Hippocampal formation (tissue), 2 donors: ENCODE measurements at places on chromosomes 1 and 21.

DNA sequence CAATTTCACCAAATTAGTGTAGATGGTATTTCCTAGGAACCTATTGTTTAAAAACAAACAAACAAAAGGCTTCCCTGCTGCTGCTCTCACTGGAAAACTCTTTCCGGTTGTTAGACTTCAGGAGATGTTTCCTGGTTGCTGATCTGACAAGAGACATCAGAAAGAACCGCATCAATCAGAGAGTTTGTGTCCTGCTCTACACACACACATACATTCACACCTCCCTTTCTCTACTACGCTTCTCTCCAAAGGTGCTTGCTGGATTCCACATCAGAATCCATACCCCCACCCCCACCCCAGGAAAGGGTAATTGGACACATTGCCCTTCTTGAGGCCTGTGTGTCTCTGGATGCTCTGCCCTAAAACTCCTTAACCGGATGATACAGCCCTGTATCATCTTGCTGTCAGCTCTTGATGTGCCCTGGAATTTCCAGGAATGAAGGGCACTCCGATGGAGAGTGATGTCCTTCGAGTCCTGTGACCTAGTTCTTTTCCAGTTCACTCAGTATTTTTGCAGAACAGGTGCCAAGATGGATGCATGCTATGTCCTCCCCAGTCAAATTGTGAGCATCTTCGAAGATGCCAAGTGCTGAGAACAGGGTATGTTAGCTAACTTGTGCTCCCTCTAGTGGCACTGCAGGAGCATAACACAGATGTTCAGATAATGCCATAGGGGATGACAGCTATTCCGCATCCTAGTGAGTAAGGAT, 113.7 kb upstream of the SLC35F3 start:
- peak; percentile 88 for DNase-seq

DNA sequence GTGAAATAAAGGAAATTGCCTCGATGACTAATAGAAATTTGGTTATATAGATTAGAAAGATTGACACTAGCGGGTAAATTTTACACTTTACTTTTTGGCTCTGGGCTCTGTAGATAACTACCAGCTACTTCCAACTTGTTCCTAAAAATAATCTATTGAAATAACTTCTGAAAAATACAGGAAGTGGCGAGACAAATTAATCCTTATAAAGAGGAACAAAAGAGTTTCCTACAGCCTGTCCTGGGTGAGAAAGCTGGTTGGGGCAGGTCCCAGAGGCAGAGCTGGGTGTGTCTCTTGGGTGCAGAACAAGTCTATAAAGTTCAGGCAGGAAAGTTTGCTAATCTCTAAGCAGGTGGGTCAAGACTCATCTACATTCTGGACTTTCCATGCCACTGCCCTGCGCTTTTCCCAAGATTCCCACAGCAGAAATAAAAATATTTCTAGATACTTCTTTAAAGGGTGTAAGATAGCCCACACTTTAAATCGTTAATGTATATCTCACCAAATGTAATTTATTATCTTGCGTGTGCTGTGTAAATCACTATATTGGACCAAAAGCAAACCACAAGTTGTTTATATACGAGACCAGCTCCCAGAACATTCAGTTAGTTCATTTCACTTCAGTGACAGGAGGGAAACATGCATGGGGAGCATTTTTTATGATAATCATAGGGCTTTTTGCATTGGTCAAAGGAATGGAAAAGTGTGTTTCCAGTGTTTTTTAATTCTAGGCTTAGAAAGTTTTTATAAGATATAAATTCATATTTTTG, 70.1 kb upstream of the NRIP1 start:
- no peak for DNase-seq

GRCh38 chr1:51973587-51974474, 16.7 kb downstream of the RAB3B start:
- no peak for DNase-seq

GRCh38 chr1:18527921-18528320, 47.2 kb downstream of the KLHDC7A start:
- no peak for DNase-seq

DNA sequence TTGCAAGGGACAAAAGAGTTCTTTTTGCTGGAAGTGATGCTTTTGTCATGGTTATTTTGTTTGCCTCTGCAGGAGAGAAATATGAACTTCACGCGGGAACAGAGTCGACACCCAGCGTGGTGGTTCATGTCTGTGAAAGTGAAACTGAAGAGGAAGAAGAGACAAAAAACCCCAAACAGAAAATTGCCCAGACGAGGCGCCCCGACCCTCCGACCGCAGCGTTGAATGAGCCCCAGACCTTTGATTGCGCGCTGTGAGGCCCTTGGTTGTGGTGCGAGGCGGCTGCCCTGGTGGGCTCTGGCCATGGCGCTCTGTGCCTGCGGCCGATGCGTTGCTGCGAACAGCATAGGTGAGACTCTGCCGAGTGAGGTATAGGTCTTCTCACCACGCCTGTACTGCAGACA, 20.9 kb upstream of the NCMAP start:
- DNase-seq = no peak

DNA sequence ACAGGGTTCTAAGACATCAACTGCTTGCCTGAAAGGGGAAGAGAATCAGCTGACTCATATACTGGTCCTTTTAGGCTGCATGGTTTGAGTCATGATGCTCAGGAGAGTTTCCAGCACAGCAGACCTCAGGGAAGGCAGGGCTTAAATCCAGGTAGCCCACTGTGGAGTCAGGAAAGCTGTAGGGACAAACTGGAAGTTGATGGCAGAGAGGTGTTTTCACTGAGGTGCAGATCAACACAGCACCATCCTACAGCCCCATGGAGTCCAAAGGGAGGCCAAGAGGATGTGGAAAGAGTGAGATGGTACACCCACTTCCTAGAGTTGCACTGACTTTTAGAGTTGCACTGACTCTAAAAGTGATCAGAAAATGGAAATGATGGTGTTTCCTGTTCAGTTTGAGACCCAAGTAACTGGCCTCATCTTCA, 252.4 kb upstream of the DUSP10 start:
- DNase-seq = no peak

GRCh38 chr1:16253332-16253922, 16.4 kb upstream of the CPLANE2 start:
- no peak for DNase-seq

- no peak for DNase-seq
These were observed 811.9 kb upstream of the RGS18 start for GRCh38 chr1:191346381-191346780.

- no peak for DNase-seq
These were observed 47.7 kb downstream of the PGM1 start for GRCh38 chr1:63640633-63641567.

DNA sequence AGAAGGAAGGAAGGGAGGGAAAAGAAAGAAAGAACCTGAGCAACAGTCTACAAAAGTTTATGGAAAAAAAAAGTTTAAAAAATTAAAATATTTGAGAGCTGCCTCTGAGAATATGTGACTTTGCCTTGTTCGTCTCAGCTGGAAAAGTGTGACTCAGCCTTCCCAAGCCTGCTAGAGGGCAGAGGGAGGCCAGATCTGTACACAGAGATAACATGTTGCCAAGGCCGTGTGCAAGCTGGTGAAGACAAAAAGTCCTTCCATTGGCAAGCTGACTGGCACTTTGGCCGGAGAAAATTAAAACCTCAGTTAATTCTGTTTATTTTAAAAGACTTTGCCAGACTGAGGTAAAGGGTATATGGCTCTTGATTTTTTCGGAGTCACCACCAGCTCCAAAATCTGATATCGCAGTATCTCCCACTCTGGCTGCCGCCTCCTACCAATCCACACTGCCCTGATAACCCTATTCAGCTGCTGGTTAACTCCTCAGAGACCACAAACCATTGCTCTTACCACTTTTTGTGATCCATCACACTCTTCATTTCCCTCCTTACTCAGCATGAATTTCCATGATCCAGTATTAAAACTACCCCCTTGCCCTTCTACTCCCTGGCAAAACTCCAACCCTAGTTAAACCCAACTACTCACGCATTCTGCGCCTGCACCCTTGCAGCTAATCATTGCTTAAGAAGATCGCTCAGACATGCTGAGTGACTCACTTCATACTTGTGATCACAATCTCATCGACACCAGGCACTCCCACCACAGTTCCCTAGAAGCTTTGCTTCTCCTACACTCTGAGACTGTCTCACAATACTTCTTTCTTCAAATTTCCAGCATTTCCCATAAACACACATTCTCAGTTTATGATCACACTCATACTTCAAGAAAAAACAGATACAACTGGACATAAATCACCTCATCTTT, 5.7 kb upstream of the PPP1R15B start:
- no peak for DNase-seq

DNA sequence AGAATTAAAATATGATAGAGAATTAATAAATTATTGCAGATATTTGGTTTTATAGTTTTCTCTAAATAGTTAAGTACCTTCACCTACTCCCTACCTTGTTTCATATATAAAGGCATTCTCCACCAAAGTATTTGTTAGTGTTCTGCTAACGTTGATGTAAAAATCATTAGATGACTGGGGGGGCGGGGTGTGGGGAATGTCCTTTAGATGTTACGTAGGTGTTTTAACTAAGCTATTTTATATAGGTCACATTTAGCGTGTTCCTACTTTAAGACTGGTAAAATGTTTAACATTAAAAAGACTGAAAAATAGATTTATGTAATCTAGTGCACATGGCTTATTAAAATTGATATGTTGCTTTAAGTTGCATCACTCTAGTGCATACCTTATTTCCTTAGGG, 48.6 kb downstream of the PTPRC start:
- DNase-seq = no peak

DNA sequence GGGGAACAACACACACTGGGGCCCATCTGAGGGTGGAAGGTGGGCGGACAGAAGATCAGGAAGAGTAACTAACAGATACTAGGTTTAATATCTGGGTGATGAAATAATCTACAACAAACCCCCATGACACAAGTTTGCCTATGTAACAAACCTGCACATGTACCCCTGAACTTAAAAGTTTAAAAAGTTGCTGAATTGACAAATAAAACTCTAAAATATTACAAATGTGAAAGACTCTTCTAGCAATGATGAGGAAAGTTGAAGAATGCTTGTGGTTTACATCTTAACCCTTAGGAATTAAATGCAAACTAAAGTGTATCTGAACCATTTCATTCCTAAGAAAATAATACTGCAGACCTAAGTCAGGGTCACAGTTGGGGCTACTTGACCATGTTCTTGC, 525.6 kb upstream of the CAMK1G start:
- DNase-seq = no peak

GRCh38 chr1:28374297-28374696, 4.8 kb downstream of the PHACTR4 start:
- no peak for DNase-seq

DNA sequence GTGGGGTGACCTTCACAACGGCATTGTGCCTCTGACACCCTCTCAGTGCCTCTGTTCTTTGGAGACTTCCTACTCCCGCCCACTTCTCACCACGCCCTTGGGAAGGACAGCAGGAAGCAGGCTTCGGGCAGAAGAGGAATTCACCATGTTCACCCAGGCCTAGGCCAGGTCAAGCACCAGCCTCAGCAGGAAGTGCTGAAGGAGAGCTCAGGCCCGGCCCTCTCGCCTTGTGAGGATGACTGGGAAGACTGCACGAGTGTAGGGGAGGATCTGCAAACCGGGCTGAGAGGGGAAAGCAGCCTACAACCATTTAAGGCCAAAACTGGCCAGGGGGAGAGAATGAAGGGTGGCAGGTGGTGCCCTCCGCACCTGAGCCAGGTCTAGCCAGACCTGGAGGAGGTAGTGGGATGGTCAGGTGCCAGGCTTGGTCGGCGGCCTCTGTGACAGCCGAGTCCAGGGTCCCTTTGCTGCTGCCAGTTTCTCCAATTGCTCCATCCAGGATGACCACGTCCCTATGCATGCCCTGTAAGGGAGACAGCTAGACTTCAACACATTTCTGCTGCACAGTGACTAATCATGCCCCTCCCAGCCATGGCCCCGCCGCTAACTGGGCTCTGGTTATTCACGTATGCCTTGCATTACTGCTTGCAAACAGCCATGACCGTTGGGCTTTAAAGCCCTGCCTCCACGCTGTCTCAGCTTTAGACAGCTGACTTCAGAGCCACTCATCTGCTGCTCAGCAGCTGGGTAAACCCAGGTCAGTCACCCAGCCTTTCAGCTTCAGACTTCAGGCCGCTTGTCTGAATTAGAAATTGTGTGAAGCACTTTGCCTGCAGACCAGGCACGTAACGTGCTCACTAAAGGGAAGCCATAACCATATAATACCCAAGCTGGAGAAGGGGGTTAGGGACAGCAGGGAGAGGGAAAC, 8.9 kb downstream of the MRTO4 start:
- no peak for DNase-seq

DNA sequence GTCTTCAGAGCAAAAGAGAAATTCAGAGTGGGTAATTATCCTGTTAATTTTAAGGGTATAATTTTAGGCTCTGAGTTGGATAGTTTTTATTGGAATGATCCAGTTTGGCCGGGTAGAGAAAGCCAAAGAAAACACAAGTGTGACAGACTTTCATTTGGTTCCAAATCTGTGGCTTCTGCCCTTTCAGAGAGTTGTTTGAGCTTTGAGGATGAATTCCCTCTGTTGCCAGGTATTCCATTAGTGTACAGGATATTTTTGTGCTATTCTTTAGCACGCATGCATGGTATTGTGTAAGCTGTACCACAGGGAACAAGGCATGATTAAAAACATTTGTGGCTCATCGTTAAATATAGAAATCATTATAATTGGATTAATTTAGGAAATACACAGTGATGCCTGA, 384.4 kb downstream of the ADGRL2 start:
- no peak for DNase-seq

- DNase-seq = no peak
These were observed 68.7 kb downstream of the ALG14 start for GRCh38 chr1:95004013-95004412.

GRCh38 chr1:2229037-2229864, 1.1 kb downstream of the SKI start:
- peak; percentile 72 for DNase-seq

- DNase-seq = no peak
These were observed 85.9 kb downstream of the CENPF start for GRCh38 chr1:214688891-214689290.

- no peak for DNase-seq
These were observed 128.3 kb downstream of the NRDC start for GRCh38 chr1:51750218-51750617.

DNA sequence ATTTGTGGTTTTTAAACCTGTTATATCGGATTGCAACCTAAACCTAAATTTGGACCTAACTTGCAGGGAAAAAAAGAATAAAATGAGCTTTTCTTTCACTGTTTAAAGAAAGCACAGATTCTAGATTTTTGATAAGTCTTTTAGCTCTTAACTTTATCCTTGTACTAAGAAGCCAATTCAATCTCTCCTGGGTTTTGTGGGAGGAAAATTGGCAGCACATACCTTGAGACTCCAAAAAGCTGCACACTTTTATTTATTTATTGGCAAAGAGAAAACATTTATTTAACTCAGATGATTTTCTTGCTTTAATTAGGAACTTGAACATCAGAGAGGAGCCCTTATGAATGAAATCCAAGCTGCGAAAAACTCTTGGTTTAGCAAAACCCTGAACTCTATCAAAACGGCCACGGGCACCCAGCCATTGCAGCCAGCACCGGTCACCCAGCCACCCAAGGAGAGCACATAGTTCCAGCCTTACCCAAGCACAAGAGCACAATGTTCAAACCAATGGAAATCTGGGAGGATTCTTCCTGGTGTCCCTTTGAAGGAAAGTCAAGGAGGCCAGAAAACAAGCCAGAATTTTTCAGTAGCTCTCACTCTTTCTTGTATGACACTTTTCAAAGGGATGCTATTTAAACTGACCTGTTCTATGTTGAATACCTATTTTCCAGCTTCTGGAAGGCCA, 10.1 kb upstream of the CACYBP start:
- no peak for DNase-seq

GRCh38 chr1:118960567-118961136, 27.5 kb downstream of the TBX15 start:
- DNase-seq = no peak

GRCh38 chr1:247740721-247741120, 2.3 kb downstream of the OR14K1 start:
- no peak for DNase-seq

- peak; percentile 57 for DNase-seq
These were observed 41.6 kb upstream of the USP1 start for GRCh38 chr1:62395291-62395690.
